NCI-H1092 (cell line): ENCODE measurements at places on chromosomes 13 and 19.

- DNase-seq = no peak
Measured at GRCh38 chr19:33697766-33698165, 76.0 kb downstream of the CHST8 start.

DNA sequence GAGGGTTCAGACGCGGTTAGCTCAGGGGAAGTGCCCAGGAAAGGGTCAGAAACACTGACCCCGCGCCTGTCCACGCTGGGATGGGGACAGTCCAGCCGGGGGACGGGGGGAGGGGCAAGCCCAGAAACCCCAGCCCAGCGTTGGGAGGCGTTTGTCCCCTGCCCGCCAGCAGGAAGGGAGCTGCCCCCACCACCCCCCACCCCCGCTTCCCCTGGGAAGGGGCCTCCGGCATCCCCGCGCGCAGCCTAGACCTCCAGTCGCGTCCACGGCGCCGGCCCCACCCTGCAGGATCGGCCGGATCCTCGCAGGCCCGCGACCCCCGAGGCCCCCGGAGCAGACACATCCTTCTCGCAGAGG, 277 bp downstream of the GIPC1 start:
- no peak for DNase-seq

DNA sequence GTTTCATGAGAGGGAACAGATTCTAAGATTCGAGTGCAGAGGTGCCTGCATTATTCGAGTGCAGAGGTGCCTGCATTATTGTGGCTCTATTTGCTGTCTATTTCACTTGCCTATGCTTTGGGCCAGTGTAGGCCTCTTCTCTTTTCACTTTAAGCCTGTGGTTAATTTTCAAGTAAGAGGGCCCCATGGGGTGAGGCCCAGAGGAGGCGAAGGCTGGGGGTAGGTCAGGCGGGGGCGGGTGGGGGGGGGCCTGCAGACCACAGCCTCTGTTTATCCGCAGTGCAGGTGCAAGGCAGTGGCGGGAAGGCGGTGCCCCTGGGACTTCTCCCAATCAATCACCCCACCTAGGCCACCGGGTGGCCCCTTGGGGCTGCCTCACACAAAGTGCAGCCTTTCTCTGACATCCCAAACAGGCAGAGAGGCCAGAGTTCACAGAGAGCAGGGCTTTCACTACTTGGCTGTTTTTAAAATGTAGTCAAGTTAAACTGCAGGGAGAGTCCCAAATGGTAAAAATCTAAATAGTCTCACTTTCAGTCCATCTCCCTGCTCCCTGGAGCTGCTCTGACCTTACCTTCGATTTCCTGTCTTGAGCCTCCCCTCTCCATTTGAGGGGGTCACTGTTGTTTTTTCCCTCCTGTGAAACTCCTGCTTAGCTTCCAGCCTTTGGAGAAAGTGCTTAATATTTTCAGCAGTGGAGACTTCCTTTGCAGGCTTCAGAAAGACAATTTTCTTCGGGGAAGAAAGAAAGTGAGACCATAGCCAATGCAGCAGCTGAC, 249.0 kb downstream of the DLEU7 start:
- no peak for DNase-seq

DNA sequence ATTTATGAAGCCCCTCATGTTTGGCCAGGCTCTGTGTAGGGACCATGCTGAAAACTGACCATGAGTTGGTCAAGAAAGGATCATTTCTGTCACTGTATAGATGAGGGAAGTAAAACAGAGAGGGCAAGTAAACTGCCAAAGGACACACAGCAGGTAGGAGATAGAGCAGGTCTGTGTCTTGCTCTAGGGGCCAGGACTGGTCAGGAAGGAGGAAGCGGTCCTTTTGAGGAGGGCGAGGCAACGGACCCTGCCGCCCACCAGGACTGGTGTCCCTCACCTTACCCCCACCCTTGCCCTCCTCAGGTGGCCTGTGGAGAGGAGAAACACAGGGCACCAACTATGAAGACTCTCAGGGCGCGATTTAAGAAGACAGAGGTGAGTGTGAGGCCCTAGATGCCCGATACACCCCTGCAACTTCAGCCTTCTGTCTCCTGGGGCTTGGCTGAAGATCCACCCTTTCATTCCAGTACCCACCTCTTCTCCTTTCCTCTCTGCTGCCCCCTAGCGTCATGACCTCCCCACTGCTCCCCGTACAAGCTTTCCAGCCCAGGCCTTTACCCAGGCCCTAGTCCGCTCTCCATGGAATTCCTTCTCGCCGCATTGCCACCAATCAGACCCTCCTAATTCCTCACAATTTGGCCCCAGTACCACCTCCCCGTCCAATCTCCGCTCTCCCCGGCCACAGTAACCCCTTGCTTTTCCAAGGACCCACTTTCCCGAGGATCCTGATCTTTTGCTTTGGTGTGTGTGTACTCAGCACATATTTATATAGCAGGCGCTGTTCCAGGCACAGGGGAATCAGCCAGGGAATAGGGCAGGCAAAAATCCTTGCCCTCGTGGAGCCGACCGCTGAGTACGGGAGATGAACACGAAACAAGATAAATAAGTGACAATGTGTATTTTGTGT, 3.9 kb downstream of the ANKRD24 start:
- peak; percentile 64 for DNase-seq

DNA sequence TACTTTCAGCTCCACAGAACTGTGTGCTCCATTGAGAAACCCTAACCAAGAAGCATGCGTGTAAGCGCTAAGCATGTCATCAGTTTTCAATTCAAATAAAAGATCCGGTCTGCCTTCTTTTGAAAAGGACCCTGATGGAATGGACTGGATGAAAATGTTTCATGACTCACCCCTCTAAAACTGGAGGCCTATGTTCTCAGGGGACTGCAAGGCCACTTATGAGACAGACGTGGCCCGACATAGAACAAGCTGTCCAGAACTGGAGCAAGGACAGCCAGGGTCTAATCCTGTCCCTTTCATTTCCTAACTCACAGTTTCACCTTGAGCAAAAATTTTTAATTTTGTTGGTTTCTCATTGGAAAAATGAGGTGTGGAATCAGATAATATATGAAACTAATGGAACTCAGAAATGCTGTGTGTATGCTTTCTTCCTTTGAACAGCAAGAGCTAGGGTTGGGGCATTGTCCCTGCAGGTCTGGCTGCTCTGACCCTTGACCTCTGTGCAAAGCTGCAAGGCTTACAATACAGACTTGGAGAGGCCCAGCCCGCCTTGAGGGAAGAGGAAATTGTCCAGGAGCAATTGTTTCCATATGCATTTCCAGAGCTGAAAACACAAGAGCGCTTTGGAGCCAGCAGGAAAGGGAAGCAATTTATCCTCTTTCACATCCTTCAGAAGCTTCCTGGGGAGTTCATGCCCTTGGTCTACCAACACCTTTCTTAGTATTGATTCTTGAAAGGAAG, 553.4 kb upstream of the KLF12 start:
- DNase-seq = no peak

DNA sequence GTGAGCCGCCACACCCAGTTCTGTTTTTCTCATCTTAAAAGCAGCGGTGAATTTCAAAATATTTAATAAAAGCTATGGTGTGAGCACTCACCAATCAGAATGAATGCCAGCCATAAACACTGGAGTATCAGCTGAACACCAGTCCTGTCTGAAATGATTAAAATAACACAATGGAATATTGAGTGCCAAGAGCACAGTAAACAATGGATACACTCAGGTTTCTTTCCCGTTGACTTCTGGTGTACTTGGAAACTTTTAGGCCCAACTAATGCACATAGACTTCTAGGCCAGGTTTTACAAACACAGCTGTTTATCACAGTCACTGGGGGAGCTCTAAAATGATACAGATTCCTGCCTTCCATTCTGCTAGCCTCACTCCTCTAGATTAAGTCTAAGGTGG, 68.3 kb downstream of the SLC6A16 start:
- no peak for DNase-seq

DNA sequence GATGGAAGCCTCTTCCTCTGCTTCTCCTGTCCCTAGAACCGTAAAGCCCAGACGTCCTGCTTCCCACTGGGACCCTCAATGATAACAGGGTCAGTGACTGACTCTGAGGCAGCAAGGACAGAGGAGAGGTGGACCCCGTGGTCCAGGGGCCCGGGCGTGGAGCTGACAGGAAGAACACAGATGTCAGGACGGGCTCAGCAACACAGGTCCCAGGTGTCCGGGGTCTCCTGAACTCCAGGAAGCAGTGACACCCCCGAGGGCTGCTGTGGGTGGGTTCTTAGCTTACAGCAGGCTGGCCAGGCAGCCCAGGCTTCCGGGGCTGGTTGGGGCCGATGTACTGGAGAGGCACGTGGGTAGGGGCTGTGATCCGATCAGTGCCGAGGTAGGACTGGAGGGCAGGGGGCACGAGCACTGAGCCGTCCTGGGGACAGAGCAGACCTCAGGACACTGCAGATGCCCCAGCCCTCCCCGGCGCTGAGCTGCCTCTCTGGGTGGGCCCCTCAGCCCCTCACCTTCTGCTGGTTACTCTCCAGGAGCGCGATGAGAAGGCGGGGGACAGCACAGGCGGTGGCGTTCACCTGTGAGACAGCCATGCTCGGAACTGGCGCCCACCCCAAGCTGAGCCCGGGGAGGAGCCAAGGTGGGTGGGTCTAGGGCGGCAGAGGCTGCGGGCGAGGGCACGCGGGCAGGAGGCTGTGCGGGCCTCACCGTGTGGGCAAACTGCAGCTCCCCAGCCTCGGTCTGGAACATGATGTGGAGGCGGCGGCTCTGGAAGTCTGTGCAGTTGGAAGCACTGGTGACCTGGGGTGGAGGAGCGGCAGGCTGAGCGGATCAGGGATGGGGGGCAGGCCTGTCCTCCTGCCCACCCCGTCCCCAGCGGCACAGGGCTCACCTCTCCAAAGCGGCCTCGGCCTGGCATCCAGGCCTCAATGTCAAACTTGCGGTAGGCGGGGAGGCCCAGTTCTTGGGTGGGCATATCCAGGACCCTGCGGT, 3.6 kb upstream of the CCER2 start:
- no peak for DNase-seq

DNA sequence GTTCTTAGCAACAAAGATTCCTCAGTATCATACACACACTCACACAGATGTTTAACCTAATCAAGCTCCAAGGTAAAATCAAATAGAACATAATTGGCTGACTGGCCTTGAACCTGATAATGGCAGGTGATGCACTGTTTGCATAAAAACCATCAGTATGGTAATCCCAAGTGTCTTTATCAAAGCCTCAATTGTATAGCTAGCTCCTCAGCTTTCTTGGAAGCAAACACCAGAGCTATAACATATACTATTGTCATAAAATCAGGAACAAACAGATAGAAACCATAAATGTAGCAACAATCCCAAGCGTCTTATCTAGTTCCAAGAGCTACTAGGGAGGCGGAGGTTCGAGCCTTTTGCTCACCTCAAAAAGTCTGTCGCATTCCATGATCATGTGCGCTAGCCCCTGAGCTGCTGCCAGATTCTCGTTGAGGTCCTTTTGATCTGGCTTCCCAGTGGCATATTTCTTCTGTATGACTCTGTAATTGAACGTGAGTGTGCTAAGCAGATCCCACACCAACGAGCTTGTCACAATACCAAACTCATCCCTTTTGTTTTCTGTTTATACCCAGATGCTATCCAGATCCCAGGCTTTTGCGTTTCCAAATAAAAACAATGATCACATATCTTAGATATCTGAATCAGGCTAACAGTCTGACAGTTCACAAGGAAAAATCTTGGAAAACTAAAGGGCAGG, 95.3 kb downstream of the KL start:
- DNase-seq = no peak

- no peak for DNase-seq
Measured at GRCh38 chr19:7556696-7557315, 21.3 kb downstream of the PNPLA6 start.

GRCh38 chr13:22092791-22093560, 422.1 kb downstream of the FGF9 start:
- DNase-seq = no peak

DNA sequence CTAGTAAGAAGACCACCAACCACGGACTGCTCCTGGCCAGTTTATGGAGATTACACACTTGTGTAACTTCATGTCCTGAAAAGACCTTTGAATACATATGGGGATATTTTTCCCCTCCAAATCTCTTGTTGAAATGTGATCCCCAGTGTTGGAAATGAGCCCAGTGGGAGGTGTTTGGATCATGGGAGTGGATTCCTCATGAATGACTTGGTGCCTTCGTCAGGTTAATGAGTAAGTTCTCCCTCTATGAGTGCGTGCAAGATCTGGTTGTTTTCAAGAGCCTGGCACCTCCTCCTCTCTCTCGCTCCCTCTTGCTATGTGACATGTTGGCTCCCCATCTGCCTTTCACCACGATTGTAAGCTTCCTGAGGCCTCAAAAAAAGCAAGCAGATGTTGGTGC, 769.0 kb upstream of the SLITRK1 start:
- DNase-seq = no peak

GRCh38 chr13:102002287-102002686, 399.6 kb downstream of the FGF14 start:
- DNase-seq = no peak

DNA sequence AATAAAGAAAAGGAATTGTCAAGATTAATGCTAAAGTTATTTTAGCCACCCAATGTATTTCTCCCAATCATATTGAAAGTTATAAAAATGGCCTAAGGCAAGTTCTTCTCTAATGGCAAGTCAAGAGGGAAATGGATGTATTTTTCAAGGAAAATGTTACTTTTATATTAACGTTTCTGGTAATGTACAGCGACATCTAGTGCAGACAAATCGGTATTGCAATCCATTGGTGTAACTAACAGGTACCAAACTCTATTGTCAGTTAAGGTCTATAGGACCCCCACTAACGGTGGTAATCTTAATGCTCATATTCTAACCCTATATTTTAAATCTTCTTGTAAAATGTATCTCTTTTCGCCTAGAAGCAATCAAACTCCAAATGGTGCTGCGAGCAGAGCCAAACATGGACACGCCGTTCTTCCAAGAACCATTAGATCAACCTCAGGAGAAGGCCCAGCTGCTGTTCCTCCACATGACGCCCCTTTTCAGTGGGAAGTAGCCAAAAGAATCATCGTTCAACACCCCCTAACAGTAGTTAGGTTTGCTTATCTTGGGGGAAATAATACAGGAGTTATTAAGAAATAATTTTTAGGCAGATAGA, 98.5 kb upstream of the PABPC3 start:
- no peak for DNase-seq

DNA sequence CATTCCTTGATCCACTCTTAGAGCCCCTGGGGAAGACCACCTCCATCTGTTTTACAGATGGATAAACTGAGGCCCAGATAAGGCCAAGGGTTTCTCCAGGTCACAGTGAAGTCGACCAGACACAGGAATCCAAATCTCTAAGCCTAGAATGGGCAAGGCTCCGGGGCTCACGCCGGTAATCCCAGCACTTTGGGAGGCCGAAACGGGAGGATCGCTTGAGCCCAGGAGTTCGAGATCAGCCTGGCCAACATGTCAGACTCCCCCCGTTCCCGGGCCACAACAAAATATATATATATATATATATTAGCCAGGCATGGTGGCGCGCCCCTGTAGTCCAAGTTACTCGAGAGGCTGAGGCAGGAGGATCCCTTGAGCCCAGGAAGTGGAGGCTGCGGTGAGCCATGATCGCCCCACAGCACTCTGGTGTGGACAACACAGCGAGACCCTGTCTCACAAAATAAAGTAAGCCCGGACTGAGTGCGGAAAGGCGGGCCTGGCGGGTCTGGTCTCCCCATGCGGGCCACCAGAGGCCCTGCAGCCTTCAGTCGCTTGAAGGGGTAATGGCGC, 615 bp upstream of the RPL13A start:
- no peak for DNase-seq

DNA sequence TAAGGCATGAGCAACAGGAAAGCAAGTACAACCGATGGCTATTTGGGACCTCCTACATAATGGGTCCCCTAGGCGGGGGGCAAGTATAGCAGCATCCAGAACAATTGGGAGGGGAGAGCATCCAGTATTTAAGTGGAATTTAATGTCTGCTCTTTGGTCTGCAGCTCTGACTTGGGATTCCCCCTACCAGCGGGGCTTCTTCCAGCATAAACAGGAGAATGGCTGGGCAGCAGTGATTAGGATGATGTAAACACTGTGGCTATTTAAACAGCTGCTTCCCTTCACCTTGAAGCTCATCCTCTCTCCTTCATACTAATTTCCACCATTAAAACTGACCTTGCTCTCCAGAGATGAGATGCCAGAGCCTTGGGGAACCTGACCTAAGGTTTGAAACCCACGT, 73.9 kb upstream of the OXGR1 start:
- peak; percentile 70 for DNase-seq
